ENCODE measurements at places on chromosomes 16 and 17. TPM values are rescaled to one million over a fixed set of nuclear protein-coding genes. Genes with fewer than 3 reads are reported as not detected.
A peak's percentile ranks its signal among the peaks of the same experiment; 100 is the strongest.

- no peak for DNase-seq
Observed at GRCh38 chr16:71217506-71217905, 13.0 kb downstream of the HYDIN start.

DNA sequence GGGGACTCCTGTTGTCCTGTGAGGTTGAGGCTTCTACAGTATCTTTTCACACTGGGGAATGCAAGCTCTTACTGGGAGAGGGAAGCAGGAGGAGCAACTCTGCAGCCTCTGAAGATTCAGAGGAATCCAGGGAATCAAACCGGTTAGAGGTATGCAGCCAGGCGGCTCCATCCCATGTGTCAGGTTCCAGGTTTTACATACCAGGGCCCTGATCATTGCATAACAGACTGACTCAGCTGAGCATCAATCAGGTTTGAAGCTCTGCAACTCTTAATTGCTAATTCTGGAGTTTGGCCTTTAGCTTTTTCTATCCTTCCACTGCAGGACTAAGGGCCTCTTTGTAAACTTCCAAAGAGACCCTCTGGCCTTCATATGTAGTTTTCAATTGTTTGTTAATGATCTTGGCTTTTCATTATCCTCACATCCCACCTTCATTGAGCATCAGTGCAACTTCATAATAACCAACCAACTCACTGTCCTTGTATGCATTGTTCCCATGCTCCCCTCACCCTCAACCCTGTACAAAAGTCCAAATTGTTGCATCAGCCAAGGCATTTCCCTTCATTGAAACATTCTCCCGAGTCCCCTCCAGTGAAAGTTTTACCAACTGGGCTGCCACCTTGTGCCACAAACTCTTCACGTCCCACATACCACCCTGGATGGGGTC, 59.7 kb upstream of the DHX40 start:
- peak; percentile 92 for DNase-seq

DNA sequence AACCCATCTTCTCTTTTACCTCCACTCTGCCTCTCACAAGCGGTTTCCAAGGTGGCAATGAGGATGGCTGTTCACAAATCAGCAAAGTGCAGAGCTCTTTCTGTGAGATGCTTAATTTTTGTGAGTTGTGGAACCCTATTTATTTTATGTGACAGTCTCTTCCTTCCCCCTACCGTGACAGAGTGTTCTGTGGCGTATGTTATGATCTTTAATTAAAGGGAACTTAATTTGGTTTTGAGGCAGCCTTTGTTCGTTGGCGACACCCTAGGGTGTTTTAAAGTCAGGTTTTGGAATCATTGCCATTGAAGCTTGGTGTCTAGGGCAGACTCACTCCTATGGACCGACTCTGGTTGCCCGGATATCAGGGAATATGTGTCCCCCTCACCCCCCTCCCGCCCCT, 83.3 kb upstream of the IRX3 start:
- no peak for DNase-seq

The SLC46A1 gene
- 14.9 TPM for total RNA-seq

DNA sequence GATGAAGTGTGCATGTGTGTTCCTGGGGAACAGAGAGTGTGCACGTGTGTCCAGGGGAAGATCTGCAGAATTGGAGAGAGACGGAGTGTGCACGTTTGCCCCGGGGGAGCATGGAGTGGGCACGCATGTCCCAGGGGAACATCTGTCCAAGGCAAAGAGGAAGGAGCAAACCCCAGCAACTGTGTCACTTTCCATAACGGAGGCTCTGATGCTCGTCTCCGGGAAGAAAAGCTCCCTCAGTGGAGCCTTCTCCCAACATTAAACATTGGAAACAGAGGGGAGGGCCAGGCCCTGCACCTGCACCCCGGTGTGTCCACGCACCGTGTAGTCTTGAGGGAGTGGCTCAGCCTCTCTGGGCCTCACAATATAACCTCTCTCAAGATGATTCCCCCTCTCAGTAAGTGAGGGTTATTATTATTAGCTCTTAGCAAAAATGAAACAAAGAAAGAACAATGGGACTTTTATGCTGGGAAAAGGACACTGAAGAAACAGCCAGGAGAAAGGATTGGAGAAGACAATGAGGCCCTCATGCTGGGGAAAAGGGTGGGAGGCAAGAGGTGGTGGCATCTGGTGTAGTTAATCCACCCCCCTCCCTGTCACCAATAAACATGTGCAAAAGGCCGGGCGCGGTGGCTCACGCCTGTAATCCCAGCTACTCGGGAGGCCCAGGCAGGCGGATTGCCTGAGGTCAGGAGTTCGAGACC, 7.6 kb downstream of the RAB40B start:
- DNase-seq: no peak

The SPNS3 gene
- total RNA-seq: 15.9 TPM

GRCh38 chr17:65182233-65182632, 45.1 kb downstream of the RGS9 start:
- no peak for DNase-seq

DNA sequence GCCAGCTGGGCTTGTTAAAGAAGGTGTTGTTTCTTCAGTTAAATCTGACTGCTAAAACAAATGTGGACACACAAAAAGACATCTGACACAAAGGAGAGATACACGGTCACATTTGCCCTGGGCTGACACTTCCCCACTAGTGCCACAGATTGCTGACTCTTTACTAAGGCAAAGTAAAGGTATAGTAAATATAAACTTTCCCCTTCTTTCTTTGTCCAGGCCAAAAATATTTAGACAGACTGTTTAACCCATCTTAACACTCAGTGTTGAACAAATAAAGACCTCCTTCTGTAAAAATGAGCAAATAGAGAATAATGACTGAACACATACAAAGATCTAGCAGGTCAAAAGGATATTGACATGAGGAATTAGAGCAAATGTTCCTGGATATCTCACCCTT, 58.4 kb downstream of the SCNN1G start:
- peak; percentile 42 for DNase-seq

The CDH15 gene
- total RNA-seq: not detected

The HIGD1B gene
- not detected for total RNA-seq

DNA sequence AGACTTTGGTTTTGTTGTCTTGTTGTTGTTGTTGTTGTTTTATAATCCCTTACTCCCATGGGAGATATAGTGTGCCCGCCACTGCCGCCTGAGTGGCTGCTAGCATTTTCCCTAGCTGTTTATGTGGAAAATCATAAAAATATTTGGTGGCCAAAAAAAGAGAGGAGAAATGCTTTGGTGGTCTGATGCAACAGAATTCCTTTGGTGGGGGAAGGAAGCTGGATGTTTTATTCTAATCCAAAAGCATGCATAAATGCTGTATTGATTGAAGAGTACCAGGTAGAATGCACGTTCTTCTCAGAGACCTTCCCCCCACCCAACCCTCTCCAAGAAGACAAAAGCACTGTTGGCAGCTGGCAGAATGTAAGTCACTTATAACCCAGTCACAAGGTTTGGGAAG, 93.2 kb downstream of the C17orf67 start:
- no peak for DNase-seq

GRCh38 chr17:4625181-4625617, 16.3 kb downstream of the ALOX15 start:
- DNase-seq: no peak

Data from PC-9 (cell line).